ENCODE measurements at places on chromosomes 7 and 10.

GRCh38 chr7:102417105-102417504 lies 16.3 kb upstream of the ORAI2 start:
- no peak for DNase-seq

- no peak for DNase-seq
Measured at GRCh38 chr10:16581202-16581601, 59.5 kb upstream of the C1QL3 start.

DNA sequence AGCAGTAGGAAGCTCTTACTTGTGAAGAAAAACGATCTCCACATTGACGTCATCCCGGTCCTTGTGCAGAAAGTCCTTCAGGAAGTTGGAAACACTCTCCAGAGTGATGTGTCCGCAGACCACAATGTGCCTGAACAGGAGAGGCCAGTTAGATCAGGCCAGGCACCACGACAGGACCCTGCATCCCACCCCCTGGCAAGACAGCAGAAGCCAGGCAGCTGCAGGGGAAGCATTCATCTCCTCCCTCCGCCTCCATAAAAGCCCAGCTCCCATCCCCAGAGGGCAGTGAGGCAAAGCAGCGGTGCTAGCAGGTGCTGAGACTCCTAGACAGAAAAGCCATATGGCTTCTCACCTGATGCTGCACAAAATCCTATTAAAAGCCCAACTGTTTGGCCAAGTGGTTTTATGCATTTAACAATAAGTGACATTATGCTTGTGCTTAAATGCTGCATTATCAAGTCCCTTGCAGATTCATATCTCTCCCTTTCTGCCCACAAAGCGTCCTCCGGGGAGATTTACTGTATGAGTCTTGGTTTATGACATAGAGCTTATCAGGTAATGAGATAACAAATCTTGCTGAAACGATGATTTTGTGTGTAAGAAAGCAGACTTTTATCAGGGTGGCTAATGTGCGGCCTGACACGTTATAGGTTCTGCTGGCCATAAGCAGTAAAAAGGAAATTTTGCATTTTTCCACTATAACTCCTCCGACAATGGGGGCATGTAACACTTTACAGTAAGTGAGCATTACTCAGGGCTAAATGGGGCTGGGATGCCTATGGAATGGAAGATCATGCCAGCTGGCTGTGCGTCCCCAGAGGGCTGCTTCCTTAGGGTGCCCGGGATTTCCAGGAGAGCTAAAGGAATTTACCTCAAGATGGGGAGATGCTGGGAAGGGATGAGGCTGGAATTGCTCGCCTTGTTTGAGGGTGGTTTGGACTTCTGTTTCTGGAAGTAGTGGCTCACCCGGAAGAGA lies 546.9 kb downstream of the KCNMA1 start:
- no peak for DNase-seq

GRCh38 chr10:110365356-110366143 lies 60.8 kb upstream of the SMNDC1 start:
- DNase-seq = no peak

Measured in NCI-H748 treated with DMSO at 0.1 percent for 48 hours (cell line).